ENCODE measurements at places on chromosomes 5 and 9.

GRCh38 chr5:181047288-181047687, 7.2 kb downstream of the BTNL9 start:
- no peak for DNase-seq

GRCh38 chr5:114319821-114320220, 42.0 kb upstream of the KCNN2 start:
- no peak for DNase-seq

DNA sequence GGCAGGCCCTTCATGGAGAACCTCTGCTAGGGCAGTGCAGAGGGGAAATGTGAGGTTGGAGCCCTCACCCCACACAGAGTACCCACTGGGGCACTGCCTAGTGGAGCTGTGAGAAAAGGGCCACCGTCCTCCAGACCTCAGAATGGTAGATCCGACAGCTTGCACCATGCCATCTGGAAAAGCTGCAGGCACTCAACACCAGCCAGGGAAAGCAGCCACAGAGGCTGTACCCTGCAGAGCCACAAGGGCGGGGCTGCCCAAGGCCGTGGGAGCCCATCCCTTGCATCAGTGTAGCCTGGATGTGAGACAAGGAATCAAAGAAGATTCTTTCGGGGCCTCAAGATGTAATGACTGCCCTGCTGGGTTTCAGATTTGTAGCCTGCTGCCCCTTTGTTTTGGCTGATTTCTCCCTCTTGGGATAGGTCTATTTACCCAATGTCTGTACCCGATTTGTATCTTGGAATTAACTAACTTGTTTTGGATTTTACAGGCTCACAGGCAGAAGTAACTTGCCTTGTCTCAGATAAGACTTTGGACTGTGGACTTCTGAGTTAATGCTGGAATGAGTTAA, 16.6 kb upstream of the ZDHHC11 start:
- peak; percentile 72 for DNase-seq

DNA sequence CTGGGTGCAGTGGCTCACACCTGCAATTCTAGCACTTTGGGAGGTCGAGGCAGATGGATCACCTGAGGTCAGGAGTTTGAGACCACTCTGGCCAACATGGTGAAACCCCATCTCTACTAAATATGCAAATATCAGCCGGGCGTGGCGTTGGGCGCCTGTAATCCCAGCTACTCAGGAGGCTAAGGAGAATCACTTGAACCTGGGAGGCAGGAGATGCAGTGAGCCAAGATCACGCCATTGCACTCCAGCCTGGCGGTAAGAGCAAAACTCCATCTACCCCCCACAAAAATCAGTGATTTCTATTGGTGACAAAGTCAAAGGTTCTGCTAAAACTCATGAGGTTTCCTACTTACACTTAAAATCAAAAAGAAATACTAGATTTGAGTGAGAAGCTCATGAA, 18.8 kb downstream of the CSNK1A1 start:
- no peak for DNase-seq

DNA sequence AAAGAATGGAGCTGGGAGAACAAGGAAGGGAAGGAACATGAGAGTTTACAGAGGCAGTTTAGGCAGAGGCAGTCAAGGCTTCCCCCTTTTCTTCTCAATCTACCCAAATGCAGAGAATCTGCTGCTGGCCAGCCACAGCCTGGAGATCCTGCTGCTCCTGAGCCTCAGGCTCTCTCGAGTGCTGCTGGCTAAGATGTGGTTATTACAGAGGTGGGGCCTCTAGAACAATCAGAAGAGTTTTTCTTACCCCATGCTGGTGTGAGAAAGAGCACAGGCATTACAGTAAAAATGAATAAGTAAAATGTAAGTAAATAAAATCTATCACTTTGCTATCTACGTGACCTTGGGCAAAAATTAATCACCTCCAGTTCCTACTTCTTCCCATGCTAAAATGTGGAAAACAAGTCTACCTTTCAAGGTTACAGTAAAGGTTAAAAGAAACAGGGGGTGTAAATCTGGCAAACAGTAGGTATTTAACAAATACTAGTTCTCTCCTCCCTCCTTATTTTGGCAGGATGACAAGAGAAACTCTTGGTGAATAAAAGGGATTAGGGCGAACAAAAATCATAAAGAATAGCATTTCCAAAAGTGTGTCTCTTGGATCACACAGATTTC, 31.1 kb downstream of the FBXW11 start:
- no peak for DNase-seq

- DNase-seq: no peak
Observed at GRCh38 chr9:133795049-133795448, 56.9 kb upstream of the SARDH start.

DNA sequence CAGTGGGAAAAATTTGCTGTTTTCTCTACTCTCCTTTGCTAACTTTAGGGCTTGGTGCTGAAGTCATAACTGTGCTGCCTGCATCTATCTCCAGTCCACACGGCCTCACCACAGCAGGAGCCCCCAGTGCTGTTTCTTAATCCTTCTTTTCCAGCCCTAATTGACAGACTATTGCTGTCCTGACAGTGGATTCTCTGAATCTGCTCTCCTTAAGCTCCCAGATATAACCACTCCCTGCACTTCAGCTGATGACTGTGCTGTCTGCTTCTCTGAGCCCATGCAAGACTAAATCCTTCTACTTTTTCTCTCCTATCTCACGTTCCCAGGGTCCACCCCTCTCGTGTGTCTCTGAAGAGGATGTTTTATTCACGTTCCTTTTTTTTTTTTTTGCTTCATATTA, 19.7 kb upstream of the GRIA1 start:
- no peak for DNase-seq

DNA sequence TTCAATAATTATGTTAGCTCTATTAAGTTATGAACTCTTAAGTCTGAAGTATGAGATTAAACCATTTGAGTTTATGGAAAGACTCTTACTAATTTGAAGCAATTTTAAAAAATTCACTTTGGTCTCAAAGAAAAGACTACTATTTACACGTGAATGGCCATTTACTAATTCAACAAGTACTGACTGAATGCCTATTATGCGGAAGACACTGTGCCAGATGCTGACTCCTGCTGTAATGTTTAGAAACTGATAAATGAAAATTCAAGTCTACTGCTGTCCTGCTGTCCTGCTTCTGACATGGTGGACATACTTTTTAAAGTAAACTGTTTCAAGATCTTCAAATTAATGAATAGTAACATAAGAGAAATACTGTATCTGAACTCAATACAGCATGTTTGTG, 116.2 kb downstream of the MPDZ start:
- no peak for DNase-seq

DNA sequence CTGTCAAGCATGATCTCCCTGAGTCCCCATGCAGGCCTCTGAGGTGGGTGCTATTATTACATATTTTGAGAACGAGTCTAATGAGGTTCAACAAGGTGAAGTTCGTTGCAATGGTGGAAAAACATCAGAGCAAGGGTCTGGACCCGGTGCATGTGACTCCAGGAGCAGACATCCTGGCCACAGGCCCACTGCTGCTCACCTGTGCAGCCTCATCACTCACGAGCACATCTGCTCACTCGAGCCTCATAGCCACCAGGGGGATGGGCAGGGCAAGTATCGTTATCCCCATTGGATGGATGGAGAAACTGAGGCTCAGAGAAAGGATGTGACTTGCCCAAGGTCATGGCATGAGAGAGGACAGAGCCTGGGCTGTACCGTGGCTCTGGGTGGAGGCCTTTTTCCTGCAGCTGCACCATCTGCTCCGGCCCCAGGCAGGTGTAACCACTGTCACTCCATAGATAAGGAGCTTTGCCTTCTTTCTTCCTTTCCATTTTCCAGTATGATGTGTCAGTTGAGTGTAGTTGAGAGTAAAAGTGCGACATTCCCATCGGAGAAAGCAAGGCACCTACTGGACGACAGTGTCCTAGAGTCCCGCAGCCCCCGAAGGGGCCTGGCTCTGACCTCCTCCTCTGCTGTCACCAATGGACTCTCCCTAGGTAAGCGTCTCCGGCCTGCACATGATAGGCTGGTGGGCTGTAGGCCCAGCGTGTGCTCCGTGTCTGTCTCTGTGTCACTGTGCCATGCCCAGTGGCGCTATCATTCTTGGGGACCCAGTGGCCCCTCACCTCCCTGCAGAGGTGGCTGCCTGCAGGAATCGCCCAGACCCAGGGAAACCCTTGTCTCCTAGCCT, 68.4 kb upstream of the GARNL3 start:
- no peak for DNase-seq

- DNase-seq: no peak
Observed at GRCh38 chr5:109516390-109516789, 106.6 kb upstream of the PJA2 start.

DNA sequence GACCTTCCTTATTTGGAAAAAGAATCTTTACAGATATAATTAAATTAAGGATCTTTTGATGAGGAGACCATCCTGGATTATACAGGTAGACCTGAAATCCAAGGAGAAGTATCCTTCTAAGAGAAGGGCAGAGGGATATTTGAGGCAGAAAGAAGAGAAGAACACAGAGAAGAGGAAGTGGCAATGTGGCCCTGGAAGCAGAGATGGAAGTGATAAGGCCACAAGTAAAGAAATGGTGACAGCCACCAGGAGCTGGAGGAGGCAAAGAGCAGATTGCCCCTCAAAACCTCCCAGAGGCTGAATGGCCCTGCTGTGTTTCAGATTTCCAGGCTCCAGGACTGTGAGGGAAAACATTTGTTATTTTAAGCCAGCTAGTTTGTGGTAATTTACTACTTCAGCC, 93.0 kb upstream of the ANKRD55 start:
- no peak for DNase-seq

DNA sequence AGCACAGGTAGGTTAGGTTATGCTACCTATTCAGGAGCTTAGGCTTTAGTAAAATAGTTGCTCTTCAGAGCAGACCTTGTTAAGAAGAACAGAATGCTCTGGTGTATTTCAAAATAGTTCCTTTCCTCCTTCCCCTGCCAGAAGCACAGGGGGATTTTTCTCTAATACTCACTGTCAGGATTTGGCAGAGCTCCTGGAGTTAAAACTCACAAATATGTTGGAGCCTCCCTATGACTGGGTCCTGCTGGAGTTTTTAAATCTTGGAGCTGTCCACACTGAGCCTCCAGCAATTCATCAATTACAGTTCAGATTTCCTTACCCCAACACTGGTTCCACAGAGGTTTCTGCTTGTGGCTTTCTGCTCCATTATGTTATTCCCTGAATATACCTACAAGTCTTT, 1233.8 kb upstream of the WWC1 start:
- DNase-seq: no peak

- no peak for DNase-seq
Observed at GRCh38 chr9:133111808-133112662, 9.0 kb downstream of the RALGDS start.

DNA sequence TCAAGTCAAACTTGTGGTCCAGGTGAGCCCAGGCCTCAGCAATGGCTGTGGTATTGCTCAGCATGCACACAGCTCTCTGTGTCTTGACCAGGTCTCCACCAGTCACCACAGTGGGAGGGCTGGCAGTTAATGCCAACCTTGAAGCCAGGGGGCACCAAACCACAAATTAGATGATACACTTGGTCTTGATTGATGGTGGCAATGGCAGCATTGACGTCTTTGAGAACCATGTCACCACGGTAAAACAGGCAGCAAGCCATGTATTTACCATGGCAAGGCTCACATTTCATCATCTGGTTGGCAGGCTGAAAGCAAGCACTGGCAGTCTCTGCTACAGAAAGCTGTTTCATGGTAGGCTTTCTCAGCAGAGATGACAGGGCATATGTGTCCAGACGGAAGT, 40.0 kb downstream of the NIM1K start:
- DNase-seq: peak; percentile 12

- DNase-seq: no peak
Observed at GRCh38 chr9:83383034-83383433, 155.2 kb downstream of the FRMD3 start.
